NCI-H2029 treated with DMSO at 0.1 percent for 48 hours (cell line): ENCODE measurements at places on chromosomes 7 and 10.

- no peak for DNase-seq
Measured at GRCh38 chr10:79195091-79195923, 126.5 kb downstream of the ZMIZ1 start.

- DNase-seq = no peak
Measured at GRCh38 chr10:72045586-72045985, 42.8 kb downstream of the SPOCK2 start.

GRCh38 chr7:31069860-31070555 is 17.9 kb downstream of the ADCYAP1R1 start:
- DNase-seq = no peak

- no peak for DNase-seq
Measured at GRCh38 chr10:1020460-1020859, 5.2 kb downstream of the IDI2 start.

- no peak for DNase-seq
Measured at GRCh38 chr7:150631866-150632864, at the start of gene GIMAP6. GIMAP6 (minus strand) TSS chr7:150632385; CDS start chr7:150630142, 2,243 bp downstream.

GRCh38 chr10:108957681-108958080 is 965.6 kb downstream of the XPNPEP1 start:
- DNase-seq = no peak
